Lung microvascular endothelial cell (primary cell): ENCODE measurements at places on chromosomes 7 and 10. TPM values are rescaled to one million over a fixed set of nuclear protein-coding genes. Genes with fewer than 3 reads are reported as not detected.

SYT15 gene
- 0.65 and 0.79 TPM in 2 replicates for total RNA-seq

- DNase-seq = no peak
Measured at GRCh38 chr10:78783753-78784152, 285.0 kb upstream of the ZMIZ1 start.

GRCh38 chr10:103661198-103661950 lies 167.9 kb downstream of the NEURL1 start:
- peak; percentile 19 for DNase-seq

- DNase-seq = no peak
Measured at GRCh38 chr7:51446356-51446755, 129.7 kb upstream of the COBL start.

DNA sequence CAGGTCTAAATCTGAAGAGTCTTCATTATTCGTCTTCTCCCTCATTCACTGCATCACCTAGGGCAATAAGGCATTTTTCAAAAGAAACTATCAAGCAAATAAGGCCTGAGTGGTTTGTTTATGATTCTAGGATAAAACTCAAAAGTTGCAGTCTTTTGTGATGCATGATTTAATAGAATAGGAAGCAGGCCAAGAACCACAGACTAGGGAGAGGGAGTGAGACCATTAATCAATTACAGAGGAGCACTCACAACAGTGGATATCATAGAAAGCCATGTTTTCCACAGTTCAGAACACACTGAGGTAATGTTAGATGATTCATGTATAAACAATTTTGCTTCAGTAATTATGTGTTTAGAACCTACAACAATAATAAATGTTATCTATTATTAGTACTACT lies 87.8 kb upstream of the LRRTM3 start:
- DNase-seq = no peak

GRCh38 chr7:30904561-30904960 lies 7.1 kb upstream of the AQP1 start:
- no peak for DNase-seq

ACSM6 gene
- total RNA-seq = not detected in 2 replicates

DNA sequence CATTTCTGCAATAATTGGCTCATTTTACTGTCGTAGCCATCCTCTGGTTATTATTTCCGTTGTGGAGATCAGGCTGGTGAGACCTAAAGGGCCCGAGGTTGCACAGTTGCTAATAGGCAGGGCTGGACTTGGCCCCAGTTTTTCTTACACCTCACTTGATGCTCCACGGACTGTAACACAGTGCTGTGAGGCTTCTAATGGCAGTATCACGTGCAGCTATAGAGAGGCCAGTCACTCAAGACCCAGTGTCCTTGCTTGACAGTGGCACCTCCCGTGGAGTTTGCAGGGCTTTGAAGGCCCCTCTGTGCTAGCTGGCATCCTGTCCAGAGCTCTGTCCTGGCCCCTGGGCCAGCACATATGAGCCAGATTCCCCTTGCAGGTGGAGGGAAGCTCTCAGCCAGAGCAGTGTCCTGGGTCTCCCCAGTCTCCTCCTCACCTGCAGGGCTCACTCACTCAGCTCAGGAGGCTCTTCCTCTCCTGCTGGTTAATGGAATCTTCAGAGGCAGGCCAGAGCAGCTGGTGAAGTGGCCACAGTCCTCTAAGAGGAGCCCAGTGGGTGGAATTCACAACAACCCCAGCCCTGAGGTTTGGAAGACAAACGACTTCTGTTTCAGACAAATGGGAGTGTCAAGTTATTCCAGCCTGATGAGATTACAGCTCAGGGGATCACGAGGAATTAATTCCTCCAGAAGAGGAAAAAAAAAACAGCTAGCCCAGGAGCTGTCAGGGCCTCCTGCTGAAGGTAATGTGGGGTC lies 114.2 kb upstream of the FAM180A start:
- DNase-seq = no peak

- no peak for DNase-seq
Measured at GRCh38 chr7:139981511-139981895, 81.2 kb downstream of the PARP12 start.

DNA sequence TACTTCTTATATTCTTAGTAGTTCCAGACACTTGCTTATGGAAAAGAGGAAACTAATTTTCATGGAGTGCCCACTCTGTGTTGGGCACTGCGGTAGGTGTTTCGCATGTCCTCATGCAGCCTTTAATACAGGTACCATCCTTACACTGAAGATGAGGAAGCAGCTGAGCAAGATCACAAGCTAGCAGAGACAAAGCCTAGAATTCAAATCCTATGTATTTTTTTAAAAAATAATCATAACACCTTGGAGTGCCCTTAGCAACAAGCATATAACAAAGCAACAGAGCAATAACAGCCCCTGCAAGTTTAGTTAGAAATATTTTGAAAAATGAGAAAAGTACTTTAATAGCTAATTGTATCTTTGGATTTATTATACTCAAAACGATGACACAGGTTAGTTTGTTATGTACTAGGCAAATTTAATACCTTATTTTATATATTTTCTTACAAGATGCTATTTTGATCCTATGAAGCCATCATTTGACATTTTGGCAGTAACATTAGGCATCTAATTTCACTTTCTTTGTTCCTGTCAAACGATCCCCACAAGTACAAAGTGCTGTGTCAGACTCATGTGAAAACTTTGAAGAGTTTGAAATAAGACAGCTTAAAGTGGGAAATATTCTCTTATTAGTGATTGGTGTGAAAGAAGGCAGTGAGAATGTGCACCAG lies 245.8 kb downstream of the CDK14 start:
- DNase-seq = no peak

MCM10 gene
- 2.4 and 5.0 TPM in 2 replicates for total RNA-seq
